ENCODE measurements at places on chromosomes 12 and 14.

- no peak for DNase-seq
Measured at GRCh38 chr14:74906925-74907521, 16.0 kb downstream of the RPS6KL1 start.

DNA sequence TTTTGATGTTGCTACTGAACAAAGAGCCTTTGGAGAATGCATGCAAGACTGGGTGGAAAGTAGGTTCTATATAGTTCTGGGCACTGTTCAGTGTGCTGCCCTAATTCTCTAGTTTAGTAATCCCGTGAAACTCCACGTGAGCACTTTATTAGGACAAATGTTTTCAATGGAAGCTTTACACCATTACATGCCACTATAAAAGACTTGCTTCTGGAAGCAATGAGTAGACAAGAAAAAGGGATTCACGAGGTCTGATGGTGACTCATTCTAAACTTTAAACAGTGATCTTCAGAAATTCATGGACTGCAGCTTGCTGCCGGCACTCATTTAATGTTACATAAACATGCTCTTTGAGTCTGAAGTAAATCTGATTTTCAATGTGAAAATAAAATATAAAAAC, 22.3 kb downstream of the ATG14 start:
- DNase-seq, result no peak

DNA sequence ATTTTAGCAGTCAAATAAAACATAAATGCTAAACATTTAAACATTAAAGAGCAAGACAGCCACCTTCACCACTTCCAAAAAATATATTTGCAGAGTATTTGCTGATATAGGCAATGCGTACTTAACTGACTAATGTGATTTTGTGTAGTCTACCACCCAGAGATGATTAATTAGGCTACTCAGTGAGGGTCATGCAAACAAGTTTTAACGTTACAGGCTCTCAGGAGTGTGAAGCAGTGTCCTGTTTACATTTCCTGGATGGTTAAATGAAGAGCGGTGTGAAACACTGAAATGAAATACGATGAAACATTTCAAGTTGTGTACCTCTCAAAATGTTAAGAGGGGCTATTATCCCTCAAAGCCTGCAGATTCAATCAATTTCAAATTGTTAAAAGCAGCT, 165.8 kb upstream of the LRIG3 start:
- DNase-seq, result no peak

- no peak for DNase-seq
Measured at GRCh38 chr12:22084852-22085251, 38.8 kb downstream of the CMAS start.

GRCh38 chr14:94173471-94173884, 644 bp upstream of the PPP4R4 start:
- DNase-seq, result no peak

- DNase-seq, result no peak
Measured at GRCh38 chr14:33793398-33794110, 157.3 kb downstream of the EGLN3 start.

DNA sequence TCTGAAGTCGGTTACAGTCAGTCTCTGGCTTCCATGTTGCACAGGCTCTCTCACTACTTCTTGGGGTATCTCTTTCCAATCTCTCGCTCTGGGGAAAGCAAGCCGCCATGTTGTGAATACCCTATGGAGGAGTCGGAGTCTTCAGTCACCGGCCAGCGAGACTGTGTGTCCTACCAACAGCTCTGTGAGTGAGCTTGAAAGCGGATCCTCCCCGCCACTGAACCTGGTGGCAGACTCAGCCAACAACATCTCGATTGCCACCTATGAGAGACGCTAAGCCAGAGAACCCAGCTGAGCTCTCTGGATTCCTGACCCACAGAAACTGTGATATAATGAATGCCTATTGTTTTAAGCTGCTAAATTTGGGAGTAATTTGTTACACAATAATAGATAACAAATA, 51.5 kb downstream of the SLC15A4 start:
- no peak for DNase-seq

DNA sequence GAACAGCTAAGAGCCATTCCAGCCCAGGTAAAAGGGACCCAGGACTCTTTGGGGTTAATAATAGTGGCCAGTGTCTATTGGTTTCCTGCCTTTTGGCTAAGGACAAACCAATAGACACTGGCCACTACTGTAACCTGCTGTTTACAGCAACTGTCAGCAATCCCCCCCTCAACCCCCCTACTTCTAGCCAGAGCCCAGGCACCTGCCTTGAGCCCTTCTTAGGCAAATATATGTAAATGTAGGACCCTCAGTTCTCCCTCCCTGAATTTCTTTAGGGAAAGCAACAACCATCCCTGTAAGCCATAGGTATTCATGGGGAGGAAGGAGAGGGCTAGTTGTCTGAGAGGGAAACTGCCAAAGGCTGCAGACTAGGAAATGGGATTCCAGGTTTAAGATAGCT, 22.3 kb downstream of the HOXC4 start:
- no peak for DNase-seq
